ENCODE measurements at places on chromosomes 1 and 21.

- DNase-seq, result no peak
Measured at GRCh38 chr1:242523719-242524570, 552 bp downstream of the PLD5 start.

DNA sequence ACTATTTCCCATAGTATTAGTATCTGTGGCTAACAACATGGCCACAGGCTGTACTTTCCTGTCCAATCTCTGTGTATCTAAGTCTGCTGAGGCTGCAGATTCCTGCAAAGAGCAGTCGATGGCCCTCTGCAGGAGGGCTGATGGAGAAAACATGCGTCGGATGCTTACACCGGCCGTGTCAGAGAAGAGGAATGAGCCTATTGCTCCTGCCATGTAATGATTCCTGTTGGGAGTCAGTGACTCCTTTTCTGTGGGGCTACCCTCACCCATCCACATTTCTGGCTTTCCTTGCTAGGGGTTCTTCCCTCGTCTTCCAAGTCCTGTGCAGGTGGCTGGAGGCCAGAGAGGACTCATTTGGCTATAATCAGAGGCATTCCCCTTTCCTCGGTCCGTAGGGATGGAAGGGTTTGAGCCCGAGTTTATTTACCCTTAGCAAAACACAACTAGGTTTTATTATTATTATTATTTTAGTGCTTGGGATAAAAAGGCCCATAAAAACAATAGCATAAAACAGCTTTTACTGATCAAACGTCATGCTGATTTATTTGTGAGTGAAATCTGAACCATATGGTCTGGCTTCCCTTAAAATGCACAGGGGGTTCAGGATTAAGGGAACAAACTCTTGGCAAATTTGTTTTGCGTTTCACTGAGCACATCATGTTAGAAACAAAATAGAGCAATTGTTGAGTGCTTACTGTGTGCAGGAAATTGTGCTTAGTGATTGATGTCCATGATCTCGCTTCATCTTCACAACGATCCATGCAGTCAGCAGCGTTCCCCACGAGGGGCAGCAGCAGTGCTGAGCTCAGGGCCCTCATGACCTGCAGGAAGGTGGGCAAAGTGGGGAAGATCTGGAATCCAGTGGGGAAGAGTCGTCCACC is 70.8 kb downstream of the KIF26B start:
- no peak for DNase-seq

GRCh38 chr1:225772848-225773247 is 4.8 kb upstream of the SRP9 start:
- no peak for DNase-seq

DNA sequence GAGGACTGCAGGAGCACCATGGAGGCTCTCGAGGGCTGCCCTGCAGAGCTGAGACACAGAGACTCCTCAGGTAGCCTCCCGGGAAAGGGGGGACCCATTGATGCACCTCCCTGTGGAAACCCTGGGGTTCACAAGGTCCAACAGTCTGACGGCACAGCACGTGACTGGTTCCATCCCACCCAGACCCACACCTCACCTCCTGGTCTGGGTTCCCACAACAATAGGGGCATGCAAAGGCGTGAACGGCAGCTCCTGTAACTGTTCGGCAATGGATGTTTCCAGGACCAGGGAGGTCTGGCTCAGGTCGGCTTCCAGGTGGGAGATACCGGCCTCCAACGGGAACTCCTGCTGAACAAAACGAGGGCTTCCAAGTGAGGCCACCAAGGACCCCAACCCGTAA is 86.8 kb downstream of the NPHP4 start:
- DNase-seq, result no peak

GRCh38 chr1:34371829-34372532 is 195.3 kb downstream of the C1orf94 start:
- no peak for DNase-seq

GRCh38 chr1:151715726-151716404 is 738 bp downstream of the CELF3 start:
- no peak for DNase-seq

GRCh38 chr1:160800645-160801408 is 4.9 kb downstream of the LY9 start:
- DNase-seq, result no peak

GRCh38 chr1:224106568-224107281 is 7.2 kb upstream of the FBXO28 start:
- DNase-seq, result no peak

DNA sequence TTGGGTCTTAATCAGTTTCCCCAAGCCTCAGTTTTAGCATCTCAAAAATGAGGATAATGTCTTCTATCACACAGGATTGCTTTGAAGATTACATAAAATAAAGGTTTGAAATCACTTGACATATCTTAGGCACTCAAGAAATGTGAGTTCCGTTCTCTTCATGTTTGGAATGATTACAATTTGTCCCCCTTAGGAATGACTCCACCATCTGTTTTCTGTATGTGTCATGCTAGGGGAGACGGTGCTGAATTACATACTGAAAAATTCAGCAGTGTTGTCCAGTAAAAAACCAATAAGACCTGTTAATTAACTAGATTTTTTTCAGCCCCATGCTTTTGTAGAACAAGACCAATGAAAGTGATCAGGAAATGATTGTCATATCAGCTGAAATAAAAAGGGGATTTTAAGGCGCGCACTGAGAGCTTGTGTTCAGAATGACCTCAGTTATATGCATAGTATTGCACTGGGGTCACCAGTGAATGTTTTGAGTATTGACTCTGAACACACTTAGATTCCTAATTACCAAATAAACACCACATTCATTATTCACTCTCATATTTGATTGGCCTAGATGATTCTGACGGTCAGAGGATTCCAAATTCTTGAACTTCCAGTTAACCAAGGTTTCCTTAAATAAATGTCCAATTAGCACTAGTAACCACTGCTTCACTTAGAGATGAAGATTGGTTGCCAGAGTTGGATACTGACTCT is 114.5 kb upstream of the KCNK2 start:
- no peak for DNase-seq

- DNase-seq, result no peak
Measured at GRCh38 chr21:27206368-27206982, 239.6 kb upstream of the ADAMTS5 start.

DNA sequence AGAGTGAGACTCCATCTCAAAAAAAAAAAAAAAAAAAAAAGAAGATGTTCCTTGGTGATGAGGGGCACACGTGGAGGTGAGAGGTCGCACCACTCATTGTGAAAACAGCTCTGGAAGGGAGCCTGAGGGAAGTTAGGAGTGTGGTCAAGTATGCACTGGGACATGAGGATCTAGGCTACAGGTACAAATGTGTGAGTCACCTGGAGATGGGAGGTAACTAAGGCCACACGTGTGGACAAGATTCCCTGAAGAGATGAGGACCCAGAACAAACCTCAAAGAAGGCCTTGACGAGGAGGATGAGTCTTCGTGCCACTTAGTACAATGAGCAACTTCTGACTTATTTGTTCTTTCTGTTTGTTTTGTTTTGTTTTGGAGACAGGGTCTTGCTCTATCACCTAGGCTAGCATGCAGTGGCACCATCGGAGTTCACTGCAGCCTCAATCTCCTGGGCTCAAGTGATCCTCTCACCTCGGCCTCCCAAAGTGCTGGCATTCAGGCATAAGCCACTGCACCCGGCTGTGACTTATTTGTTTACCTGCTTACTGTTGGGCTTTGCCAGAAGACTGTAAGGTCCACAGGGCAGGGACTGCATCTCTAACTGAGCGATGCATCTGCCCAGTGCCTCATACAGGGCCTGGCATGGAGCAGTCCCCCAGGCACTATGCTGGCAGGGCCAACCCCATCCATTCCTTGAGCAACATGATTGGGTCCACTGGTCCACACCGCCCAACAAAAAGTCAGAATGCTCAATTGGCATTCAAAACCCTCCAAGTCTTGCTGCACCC is 6.4 kb downstream of the ASAP3 start:
- no peak for DNase-seq

- no peak for DNase-seq
Measured at GRCh38 chr1:179777731-179778130, 34.6 kb downstream of the FAM163A start.

- no peak for DNase-seq
Measured at GRCh38 chr1:8122160-8122476, 96.0 kb upstream of the ERRFI1 start.

DNA sequence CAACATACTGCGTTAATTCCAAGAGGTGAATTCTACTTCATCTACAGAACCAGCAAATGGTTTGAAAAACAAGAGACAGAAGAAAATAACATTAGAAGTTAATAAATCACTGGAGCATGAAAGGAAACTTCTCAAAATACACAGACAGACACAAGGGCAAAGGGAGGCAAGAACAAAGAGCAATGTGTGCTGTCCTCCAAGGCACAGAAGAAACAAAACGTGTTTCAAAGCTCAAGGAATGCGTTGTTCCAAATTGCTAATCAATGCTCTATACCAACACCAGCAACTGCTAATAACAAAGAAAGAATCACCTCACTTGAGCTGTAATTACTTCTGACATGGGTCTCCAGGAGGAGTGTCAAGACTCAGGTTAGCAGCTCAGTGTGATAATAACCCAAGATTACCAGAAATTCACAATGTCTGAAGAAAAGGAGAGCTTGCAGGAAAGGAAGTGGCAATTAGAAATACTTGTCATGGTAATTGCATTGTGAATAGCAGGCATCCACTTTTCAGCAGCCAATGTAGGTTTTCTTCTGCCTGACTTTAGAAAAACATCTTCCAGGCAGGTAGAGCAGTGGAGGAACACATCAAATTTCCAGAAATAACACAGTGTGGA is 175.4 kb downstream of the SEC16B start:
- no peak for DNase-seq

DNA sequence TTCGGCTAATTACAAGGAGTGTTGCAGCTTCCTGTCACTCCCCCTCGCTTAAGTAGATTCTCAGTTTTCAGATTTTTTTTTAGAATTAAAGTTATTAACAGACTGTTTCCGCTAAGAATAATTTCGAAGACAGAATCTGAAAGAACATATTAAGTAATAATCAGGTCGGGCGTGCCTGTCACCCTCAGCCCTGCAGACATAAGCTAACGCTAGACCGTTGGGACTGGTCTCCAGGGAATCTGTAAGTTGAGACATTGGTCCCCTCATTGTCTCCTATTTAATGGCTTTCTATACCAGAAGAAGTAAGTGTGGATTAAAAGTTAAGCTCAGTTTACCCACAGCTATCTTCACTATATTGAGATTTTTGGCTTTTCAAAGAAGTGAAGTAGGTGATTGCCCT is 14.5 kb downstream of the NMNAT1 start:
- no peak for DNase-seq

GRCh38 chr1:153977250-153978240 is at the start of gene JTB:
TSS of gene JTB (minus strand) at chr1:153977674. CDS start at chr1:153977252, 422 bp downstream.
- peak; percentile 86 for DNase-seq

DNA sequence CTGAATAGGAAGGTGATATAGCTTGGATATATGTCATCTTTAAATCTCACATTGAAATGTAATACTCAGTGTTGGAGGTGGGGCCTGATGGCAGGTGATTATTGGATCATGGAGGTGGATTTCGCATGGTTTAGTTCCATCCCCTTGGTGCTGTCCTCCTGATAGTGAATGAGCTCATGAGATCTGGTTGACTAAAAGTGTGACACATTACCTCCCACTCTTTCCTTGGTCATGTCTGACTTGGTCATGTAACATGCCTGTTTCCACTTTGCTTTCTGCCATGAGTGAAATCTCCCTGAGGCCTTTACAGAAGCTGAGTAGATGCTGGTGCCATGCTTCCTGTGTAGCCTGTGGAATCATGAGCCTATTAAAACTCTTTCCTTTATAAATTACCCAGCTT is 664.5 kb upstream of the NR5A2 start:
- DNase-seq, result no peak

DNA sequence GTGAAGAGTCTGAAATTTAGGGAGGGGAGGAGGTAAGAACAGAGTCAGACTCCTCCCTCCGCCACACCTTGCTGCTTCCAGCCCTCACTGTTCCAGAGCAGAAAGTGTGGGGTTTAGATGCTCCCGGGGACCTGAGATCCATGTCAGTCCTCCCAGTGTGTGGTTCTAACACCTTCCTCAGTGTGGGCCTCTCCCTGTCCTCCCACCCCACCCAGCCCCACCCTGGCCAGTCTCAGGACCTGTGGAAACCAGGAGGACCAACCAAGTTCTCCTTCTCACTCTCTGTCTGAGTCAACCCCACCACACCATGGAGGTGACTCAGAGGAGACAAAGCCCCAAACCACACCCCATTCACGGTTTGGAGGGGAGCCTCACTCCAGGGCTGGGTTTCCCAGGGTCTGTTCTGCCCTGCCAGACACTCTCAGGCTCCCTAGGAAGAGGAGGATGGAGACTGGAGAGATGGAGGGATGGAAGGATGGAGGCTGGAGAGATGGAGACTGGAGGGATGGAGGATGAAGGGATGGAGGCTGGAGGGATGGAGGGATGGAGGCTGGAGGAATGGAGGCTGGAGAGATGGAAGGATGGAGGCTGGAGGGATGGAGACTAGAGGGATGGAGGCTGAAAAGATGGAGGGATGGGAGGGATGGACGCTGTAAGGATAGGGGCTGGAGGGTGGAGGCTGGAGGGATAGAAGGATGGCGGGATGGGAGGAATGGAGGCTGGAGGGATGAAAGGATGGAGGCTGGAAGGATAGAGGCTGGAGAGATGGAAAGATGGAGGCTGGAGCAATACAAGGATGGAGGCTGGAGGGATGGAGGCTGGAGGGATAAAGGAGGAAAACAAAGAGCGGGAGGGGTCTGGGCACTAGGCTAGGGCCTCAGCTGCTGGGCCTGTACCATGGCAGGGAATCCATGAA is 100.9 kb upstream of the RUNX3 start:
- peak; percentile 69 for DNase-seq

GRCh38 chr21:38989745-38990423 is 184.2 kb downstream of the ETS2 start:
- no peak for DNase-seq

DNA sequence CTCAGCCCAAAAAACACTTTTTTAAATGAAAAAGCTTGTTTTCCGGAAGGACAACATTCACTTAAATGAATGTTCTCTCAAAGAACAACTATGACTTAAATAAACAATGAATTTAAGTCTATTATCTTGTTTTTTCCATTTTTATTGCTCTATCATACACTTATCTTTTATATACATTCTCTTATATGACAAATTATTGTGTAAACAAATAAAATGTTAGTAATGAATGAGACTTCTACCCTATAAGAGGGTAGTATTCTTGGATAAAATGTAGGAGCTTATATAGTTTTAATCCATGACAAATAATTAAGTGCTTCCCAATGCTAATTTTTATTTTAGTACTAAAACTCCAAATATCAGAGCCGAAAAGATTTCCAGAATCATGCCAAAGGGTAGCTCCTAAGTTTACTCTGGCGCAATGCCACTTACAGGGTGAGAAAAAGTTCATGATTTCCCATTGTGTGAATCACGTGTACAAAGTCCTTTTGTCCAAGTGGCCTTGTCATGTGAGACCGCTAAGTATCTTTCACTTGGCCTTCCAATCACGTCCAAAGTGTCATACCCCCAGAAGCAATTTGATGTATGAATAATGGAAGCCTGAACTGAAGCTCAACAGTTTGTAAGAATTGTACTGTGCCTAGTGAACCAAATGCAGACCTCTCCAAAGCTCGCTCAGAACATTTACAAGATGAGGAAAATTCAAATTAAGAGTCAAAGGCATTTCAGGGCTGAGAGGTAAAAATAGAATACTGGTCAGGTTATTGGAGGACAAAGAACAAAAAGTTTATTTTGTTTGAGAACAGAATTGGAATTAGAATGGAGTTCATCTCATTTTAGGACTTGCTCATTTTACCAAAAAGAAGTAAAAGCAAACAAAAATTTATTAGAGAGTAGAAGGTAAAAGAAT is 56.6 kb upstream of the C1orf21 start:
- DNase-seq, result no peak

GRCh38 chr1:220730486-220730885 is 17.6 kb upstream of the MTARC2 start:
- no peak for DNase-seq

Data from CD4-positive, alpha-beta T cell treated with Interleukin-1 beta for 1 hour (primary cell).